ENCODE measurements at places on chromosomes 7 and 10.

DNA sequence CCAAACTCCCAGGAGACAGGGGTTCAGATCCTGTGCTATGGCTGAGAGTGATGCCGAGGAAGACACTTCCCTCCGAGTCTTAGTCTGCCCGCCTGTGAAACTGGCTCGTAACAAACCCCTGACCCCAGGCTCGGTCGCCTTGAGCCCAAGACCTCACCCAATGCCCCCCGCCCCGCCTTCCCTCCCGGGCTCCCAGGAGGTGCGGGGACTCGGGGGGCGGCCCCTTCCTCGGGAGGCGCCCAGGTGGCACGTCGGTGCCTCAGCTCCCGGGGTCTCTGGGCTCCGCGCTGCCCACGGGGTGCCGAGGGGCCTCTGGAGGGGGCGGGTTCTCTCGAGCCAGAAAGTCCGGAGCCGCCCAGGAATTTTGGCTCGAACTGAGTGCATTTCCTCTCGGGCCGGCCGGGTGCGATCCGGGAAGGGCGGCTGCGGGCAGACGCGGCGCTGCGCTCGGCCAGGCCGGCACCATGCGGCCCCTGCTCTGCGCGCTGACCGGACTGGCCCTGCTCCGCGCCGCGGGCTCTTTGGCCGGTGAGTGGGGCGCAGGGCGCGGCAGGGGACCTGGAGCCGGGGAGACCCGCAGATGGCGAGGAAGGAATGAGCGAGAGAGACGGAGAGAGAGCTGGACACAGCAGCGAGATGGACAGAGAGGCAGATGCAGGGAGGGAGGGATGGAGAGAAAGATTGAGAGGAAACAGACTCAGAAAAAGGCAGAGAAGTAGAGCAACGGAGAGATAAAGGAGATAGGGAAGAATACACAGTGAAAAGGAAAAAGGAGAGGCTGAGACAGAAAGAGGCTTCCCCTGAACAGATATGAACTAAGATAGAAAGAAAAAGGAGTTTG lies at the start of gene PLAC9:
Gene PLAC9 (plus strand): TSS at position 432 of the 841 bp plus-strand sequence. CDS start 33 bp downstream, at position 465.
- peak; percentile 61 for DNase-seq

- DNase-seq: no peak
Measured at GRCh38 chr7:99789441-99790070, 5.6 kb upstream of the CYP3A4 start.

DNA sequence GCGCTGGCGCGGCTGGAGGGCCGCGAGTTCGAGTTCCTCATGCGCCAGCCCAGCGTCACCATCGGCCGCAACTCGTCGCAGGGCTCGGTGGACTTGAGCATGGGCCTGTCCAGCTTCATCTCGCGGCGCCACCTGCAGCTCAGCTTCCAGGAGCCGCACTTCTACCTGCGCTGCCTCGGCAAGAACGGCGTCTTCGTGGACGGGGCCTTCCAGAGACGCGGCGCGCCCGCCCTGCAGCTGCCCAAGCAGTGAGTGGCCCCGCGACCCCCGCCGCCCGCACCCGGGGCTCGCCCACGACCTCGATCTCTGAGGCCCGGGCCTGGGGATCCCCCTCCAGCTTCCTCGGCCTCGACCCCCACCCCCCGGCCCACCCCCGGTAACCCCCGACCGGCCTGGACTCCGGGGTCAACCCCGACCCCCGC lies 537 bp downstream of the FOXK1 start:
- DNase-seq: peak; percentile 51

DNA sequence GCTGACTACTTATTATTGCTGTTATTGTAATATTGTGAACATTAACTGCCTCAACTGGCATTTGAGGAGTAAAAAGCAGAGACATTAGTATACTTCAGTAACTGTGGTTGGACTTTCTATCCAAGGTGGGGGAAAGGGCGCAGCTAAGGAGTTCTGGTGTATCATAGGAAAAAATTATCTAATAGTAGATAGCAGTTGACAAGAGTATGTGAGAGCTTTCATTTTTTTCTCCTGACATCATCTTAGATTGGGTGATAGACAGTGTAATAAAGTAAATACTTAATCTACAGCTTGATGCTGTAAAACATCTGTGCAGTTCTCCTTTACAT lies 68.9 kb downstream of the PHTF2 start:
- DNase-seq: no peak

GRCh38 chr7:28573059-28573553 lies 160.8 kb downstream of the CREB5 start:
- peak; percentile 83 for DNase-seq

DNA sequence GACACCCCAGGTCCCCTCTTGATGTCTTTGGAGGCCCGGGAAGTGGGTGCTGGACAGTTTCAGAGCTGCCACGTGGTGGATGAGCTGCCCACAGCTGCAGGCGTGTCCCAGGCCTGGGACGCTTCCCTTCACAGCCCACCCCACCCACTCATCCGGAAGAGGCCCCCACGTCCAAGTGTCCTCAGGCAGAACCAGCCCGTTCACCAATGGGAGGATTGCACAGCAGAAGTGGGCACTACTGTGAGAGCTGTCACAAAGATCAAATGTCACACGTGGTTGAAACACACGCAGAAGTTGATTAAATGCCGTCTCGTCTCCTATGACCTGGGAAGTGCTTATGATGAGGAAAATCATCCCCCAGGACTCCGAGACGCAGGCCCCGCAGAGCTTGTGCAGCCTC lies 52.9 kb downstream of the STK32C start:
- DNase-seq: no peak

GRCh38 chr10:35922876-35923600 lies 280.9 kb upstream of the FZD8 start:
- peak; percentile 65 for DNase-seq

DNA sequence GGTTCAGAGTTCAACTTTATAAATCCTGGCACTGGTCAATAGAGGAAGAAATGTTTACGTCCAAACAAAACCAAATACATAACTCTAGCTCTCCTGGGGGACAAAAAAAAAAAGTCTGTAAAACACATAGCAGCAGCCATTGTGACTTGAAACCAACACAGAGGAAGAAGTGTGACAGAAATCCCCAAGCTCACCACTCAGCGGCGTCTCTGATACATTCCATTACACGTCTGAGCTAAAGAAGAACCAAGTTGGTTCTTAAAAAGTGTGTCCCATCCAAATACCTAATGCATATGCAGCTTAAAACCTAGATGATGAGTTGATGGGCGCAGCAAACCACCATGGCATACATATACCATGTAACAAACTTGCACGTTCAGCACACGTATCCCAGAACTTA lies 58.3 kb upstream of the NANOS1 start:
- DNase-seq: no peak

- DNase-seq: no peak
Measured at GRCh38 chr10:35377050-35377728, 40.9 kb downstream of the CCNY start.

DNA sequence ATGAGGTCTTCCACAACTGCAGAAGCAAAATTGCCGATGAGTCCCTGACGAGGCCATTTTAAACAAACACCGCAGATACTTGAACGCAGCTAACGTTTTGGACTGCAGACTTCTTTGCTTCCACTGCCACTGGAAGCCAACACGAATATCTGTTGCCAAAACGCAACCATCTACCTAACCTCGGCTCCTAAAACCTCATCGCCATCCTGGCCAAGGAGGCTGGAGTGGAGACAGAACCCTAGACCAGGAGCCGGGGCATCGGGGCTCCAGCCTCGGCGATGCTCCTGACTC lies 493 bp downstream of the WDR91 start:
- DNase-seq: peak; percentile 65

DNA sequence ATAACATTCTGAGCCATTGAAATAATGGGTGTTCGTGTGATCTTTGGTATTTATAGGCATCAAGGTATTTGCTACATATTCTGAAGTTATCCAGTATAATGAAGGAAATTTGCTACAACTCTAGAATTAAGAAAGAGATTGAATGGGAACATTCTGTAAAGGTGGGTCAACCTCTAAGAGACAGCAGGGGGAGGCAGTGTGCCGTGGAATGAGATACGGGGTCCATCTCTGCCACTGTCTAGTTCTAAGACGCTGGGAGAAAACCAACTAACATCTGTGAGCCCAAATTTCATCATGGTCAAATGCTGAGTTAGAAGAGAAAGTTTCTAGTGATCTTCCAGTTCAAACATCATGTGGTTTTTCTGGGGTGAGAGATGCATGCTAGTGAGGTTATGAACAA lies 368.9 kb downstream of the SORCS1 start:
- peak; percentile 68 for DNase-seq

- DNase-seq: no peak
Measured at GRCh38 chr10:119713744-119714483, 11.9 kb upstream of the INPP5F start.

DNA sequence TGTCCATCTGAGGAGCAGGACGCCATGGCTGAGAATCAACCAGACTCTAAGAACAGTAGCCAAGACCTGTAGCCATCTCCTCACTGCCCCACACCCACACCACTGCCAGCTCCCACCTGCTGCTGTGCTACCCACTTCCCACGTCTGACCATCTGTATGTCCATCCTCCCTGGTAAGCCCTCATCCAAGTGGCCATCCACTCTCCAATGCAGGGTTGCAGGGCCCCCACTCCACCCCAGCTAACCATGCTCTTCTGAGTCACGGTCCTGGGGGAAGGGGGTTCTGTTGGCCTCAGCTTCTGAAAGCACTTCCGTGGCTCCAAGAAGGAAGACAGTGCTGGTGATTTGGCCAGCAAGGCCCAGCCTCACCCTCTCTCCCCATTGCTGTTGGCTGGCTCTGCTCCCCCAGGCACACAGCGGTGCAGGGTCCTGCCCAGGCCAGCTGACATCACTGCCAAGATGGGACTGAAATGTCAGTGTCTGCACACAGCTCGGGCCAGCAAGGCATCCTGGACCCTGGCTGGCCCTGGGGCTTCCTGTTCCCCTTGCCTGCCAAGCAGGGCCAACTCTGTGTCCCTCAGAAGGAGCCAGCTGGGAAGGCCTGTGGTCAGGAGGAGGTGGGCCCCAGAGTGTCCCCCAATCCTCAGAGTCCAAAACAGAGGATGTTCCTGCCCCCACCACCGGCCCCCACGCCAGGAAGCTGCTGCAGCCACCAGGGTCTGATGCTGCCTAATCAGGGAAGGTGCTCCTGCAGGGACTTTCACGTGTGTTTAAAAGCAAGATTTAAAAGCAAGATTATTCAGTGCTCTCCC lies 17.5 kb downstream of the RASGEF1A start:
- DNase-seq: no peak

DNA sequence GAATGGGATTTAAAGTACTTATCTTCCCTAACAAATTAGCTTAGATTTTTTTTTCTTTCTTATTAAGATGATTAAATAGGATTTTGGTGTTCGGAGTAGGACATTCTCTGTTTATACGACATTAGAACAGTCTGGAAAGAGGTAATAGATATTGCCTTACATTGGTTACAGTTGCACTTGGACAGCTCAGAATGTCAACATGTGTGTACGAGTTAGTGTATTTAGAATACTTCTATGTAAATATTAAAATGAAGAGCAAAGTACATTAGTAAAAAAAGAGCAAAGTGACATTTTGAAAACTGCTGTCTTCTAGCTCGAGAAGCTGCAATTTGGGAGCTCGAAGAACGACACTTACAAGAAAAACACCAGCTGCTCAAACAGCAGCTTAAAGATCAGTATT lies 51.5 kb downstream of the SLK start:
- DNase-seq: no peak

DNA sequence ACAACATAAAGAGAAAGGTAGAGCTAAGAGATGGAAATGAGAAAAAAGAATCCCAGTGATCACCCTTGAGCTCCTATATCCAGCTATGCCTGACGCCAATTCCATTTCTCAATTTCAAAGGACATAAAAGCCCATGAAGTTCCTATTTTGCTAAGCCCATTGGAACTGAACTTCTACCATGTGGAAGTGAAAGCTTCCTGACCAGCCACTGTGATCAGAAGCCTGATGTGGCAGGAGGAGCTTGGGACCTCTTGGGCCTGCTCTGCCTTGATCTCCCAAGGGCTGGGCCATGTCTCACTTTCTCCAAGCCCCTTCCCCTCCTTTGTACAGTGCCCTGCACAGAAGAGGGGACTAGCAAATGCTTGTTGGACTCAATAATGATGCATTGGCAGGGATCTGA lies 52.7 kb downstream of the PRLHR start:
- DNase-seq: no peak

DNA sequence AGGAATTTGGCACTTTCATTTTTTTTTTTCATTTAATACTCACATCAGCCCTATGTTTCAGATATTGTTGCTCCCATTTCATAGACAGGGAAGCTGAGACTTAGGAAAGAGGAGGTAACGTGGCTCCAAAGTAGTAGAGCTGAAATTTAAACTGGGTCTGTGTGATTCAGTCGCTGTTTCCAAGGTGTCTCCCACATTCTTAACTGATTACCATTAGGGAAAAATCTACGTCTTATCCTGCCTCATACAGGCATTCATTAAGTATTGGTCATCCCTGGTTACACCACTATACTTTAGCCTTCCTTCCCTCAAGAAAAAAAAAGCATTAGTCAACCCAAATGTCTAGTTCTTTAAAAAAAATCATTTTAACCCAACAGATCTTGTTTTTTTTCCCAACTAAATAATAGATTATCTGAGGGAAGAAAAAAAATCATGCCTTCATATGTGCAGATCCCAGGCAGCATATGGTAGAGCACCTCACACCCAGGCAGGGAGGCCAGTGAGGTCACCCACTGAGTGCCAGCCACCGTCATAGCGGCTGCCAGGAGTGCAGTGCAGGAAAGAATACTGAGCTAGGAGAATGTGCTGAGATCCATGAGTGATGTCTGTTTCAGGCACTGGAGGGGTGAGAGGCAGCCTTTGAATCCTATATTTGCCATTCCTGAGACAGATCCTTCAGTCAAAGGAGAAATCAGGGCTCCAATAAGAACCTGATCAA lies 59.0 kb upstream of the SORCS3 start:
- no peak for DNase-seq

DNA sequence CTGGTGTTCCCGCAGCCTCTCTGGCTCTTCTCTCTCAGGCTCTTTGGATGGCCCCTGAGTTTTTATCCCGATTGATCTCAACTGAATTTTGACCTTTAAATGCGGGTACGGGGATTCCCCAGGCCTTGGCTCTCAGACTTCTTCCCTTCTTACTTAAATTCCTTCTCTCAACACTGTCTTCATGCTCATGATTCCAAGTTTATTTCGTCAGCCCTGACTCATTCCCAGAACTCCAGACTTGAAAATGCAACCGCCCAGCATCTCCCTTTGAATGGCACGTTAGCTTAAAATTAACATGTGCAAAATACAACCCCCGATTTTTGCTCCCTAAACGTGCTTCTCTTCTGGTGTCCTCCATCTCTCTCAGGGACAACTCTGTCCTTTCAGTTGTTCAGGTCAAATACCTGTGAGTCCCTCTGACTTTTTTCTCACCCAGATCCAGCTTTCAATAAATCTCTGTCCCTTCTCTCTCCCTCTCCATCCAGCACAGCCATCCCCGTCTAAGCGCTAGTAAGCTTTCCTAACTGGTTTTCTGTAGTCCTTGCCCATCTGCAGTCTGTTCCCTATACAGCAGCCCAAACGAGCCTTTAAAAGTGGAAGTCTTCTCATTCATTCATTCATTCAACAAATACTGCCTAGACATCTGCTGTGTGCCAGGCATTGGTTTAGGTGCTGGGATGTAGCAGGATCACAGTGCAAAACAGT lies 7.1 kb downstream of the HECW1 start:
- no peak for DNase-seq

DNA sequence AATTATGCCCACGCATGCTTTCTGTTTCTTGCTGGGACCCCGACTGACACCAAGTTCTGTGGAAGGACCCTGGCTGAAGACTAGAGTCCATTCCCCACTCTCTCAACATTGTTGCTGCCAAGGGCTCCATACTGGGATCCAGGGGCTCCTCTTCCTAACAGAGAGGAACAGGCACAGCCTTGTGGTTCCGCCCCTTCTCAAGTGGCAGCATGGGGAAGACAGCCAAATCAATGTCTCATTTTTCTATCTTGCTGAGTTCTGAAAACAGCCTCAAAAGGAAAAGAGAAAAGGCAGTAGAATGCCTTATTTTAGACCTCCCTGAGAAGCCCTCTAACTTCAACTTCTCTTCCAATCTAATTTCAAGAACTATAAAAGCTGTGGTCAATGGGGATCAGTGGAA lies 23.7 kb upstream of the LAMB1 start:
- no peak for DNase-seq
